Gastrocnemius medialis (tissue), 4 donors: ENCODE measurements at places on chromosomes 12 and 14. TPM values are rescaled to one million over a fixed set of nuclear protein-coding genes. Genes with fewer than 3 reads are reported as not detected.

Gene RNASE2
- not detected for total RNA-seq

DNA sequence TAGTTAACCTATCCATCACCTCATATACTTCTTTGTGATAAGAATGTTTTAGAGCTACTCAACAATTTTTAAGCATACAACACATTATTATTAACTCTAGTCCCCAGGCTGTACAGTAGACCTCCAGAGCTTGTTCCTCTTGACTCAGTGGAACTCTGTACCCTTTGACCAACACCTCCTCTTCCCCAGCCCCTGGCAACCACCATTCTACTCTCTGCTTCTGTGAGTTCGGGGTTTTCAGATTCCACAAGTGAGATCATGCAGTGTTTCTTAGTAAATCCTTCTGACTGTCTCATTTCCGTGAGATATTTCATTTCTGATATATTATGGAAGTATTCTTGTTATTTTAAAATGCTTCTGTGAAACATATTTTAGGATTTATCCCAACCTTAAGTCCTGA is 200.7 kb downstream of the PCNX1 start:
- H3K27ac ChIP-seq, result no peak overlapping the region
- DNase-seq, result no peak
- no peaks in the 10 kb centered on the region for H3K4me1 ChIP-seq
- H3K27me3 ChIP-seq, result no peaks in the 10 kb centered on the region
- no peak overlapping the region for H3K4me3 ChIP-seq
- no peaks in the 10 kb centered on the region for H3K36me3 ChIP-seq

DNA sequence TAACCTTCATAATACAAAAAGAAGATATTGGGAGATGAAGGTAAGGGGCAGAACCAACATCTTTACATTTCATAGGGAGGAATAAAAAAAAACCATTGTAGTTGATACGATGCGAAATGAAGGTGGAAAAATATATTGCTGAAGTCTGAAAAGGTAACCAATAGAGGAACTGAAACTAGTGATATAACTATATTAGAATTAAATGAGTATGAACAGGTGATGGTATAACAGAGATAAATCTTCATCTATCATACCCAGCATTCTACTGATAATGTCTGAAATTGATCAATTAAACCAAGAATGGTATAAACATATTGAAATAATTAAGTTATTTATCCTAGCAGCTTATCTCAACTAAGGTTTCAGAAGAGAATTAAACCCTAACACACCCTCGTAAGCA is 332.1 kb downstream of the NELL2 start:
- peaks cover 3% of the 10 kb centered on the region for H3K4me1 ChIP-seq
- DNase-seq, result no peak
- H3K4me3 ChIP-seq, result no peak overlapping the region
- no peaks in the 10 kb centered on the region for H3K36me3 ChIP-seq
- no peaks in the 10 kb centered on the region for H3K27me3 ChIP-seq
- no peak overlapping the region for H3K27ac ChIP-seq

Gene KRT75
- total RNA-seq, result not detected

Gene CD4
- total RNA-seq, result 2.2 TPM

Gene NTF3
- total RNA-seq, result 0.18 TPM

GRCh38 chr12:126483145-126484068 is 1418.2 kb downstream of the AACS start:
- H3K36me3 ChIP-seq, result no peaks in the 10 kb centered on the region
- no peaks in the 10 kb centered on the region for H3K4me1 ChIP-seq
- H3K27ac ChIP-seq, result no peak overlapping the region
- DNase-seq, result no peak

- peak overlapping the region; percentile 66 for H3K4me3 ChIP-seq
- peak; percentile 48 for DNase-seq
- H3K36me3 ChIP-seq, result no peaks in the 10 kb centered on the region
- H3K27ac ChIP-seq, result peak overlapping the region; percentile 94
Measured at GRCh38 chr14:75579338-75579864, 981 bp downstream of the FLVCR2 start.

Gene GALNT8
- not detected for total RNA-seq

Gene TROAP
- total RNA-seq, result not detected

Gene KLHDC1
- 4.9 TPM for total RNA-seq

GRCh38 chr12:108616941-108617858 is 16.5 kb downstream of the SELPLG start:
- H3K27me3 ChIP-seq, result no peaks in the 10 kb centered on the region
- H3K36me3 ChIP-seq, result no peaks in the 10 kb centered on the region
- DNase-seq, result no peak
- H3K27ac ChIP-seq, result no peak overlapping the region
- no peak overlapping the region for H3K4me3 ChIP-seq
- no peaks in the 10 kb centered on the region for H3K4me1 ChIP-seq

GRCh38 chr12:64077922-64078321 is 144.2 kb downstream of the KICS2 start:
- no peak overlapping the region for H3K4me3 ChIP-seq
- DNase-seq, result no peak
- peaks cover 4% of the 10 kb centered on the region for H3K4me1 ChIP-seq
- H3K36me3 ChIP-seq, result no peaks in the 10 kb centered on the region
- H3K27ac ChIP-seq, result no peak overlapping the region

Gene TSPAN19
- not detected for total RNA-seq

- H3K4me1 ChIP-seq, result no peaks in the 10 kb centered on the region
- H3K36me3 ChIP-seq, result no peaks in the 10 kb centered on the region
- H3K27me3 ChIP-seq, result no peaks in the 10 kb centered on the region
- H3K4me3 ChIP-seq, result no peak overlapping the region
Measured at GRCh38 chr14:89012282-89013097, 188.0 kb downstream of the TTC8 start.

DNA sequence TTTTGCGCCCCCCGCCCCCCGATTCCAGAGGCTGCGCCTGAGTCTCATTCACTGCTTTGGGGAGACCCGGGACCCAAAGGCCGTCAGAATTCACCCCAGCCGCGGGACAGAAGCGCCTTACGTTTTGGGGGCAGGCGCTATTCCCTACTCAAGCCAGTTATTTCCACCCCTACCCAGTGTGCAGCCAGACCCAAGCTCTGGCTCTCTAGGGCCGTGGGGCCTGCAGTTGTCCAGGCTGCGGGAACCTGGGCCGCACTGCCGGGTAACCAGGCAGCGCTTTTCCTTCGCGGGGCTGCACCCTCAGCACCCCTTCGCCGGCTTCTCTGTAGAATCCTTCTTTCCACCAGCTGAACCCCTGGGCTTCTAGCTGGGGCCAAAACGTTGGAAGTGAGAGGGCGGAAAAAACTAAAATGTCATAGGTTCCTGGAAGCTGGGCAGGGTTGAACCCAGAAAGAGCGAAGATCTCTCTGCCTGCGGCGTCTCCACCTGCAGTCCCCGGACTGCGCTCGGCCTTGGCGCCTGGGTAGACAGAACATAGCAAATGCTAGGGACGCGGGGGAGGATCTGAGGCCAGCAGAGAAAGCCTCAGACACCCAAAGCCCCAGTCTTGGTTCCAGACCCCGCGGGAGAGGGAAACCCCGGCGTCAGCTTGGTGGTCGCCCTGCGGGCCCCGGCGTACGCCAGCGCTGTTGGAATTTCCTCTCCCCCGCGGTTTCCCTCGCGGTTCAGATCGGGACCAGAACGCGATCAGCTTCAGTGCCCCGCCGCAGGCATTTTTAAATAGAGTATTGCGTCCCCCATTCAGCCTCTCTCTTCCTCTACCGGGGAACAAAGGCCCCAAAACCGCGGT is 18.3 kb downstream of the TBX3 start:
- peaks cover 41% of the 10 kb centered on the region for H3K27me3 ChIP-seq
- H3K27ac ChIP-seq, result no peak overlapping the region
- H3K4me3 ChIP-seq, result no peak overlapping the region

Gene BDKRB1
- not detected for total RNA-seq

DNA sequence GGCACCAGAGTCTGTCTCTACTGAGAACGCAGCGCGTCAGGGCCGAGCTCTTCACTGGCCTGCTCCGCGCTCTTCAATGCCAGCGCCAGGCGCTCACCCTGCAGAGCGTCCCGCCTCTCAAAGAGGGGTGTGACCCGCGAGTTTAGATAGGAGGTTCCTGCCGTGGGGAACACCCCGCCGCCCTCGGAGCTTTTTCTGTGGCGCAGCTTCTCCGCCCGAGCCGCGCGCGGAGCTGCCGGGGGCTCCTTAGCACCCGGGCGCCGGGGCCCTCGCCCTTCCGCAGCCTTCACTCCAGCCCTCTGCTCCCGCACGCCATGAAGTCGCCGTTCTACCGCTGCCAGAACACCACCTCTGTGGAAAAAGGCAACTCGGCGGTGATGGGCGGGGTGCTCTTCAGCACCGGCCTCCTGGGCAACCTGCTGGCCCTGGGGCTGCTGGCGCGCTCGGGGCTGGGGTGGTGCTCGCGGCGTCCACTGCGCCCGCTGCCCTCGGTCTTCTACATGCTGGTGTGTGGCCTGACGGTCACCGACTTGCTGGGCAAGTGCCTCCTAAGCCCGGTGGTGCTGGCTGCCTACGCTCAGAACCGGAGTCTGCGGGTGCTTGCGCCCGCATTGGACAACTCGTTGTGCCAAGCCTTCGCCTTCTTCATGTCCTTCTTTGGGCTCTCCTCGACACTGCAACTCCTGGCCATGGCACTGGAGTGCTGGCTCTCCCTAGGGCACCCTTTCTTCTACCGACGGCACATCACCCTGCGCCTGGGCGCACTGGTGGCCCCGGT is at the start of gene PTGDR:
PTGDR (plus strand) TSS at position 198 of the 778 bp plus-strand sequence; CDS start at position 315, 117 bp downstream.
- no peaks in the 10 kb centered on the region for H3K36me3 ChIP-seq
- peak within 1 kb of the TSS; percentile 50 for H3K4me3 ChIP-seq
- H3K27ac ChIP-seq, result no peak within 1 kb of the TSS
- no peak for DNase-seq
- H3K27me3 ChIP-seq, result peaks cover 19% of the 10 kb centered on the region
- peaks cover 3% of the 10 kb centered on the region for H3K4me1 ChIP-seq

- H3K27ac ChIP-seq, result no peak overlapping the region
- no peak overlapping the region for H3K4me3 ChIP-seq
- no peaks in the 10 kb centered on the region for H3K27me3 ChIP-seq
- H3K36me3 ChIP-seq, result no peaks in the 10 kb centered on the region
Measured at GRCh38 chr12:17665839-17666238, 424.2 kb downstream of the RERGL start.
